Aortic smooth muscle cell (primary cell): ENCODE measurements at places on chromosomes 12 and 14. TPM values are rescaled to one million over a fixed set of nuclear protein-coding genes. Genes with fewer than 3 reads are reported as not detected.

The MYL2 gene
- total RNA-seq: not detected in 2 replicates

The TEAD4 gene
- total RNA-seq: 7.0 and 7.6 TPM in 2 replicates

The PLCZ1 gene
- 0.06 and 0.13 TPM in 2 replicates for total RNA-seq

The SAMD15 gene
- 2.0 and 2.8 TPM in 2 replicates for total RNA-seq

The BICDL1 gene
- total RNA-seq: not detected in 2 replicates

The KERA gene
- total RNA-seq: not detected in 2 replicates

The TUBA1C gene
- 277 and 325 TPM in 2 replicates for total RNA-seq

The METTL25 gene
- total RNA-seq: 9.5 and 9.6 TPM in 2 replicates

The MSI1 gene
- not detected in 2 replicates for total RNA-seq

The CLEC14A gene
- total RNA-seq: 2.5 and 4.4 TPM in 2 replicates

The AEBP2 gene
- 15.5 and 24.4 TPM in 2 replicates for total RNA-seq
